ENCODE measurements at places on chromosomes 4 and X.
A peak's percentile ranks its signal among the peaks of the same experiment; 100 is the strongest.

GRCh38 chr4:7240306-7240705 is 48.0 kb downstream of the SORCS2 start:
- no peak for DNase-seq

- no peak for DNase-seq
These were observed 99.9 kb downstream of the AREG start for GRCh38 chr4:74544655-74545361.

- no peak for DNase-seq
These were observed 30.8 kb downstream of the FRMPD3 start for GRCh38 chrX:107480272-107480671.

GRCh38 chr4:88623097-88623496 is 30.8 kb downstream of the HERC3 start:
- no peak for DNase-seq

GRCh38 chrX:104165894-104166734 is at the start of gene FAM199X:
Gene FAM199X, plus strand, starts transcription at chrX:104166453. Its CDS starts 333 bp downstream, at chrX:104166786.
- peak; percentile 95 for DNase-seq

DNA sequence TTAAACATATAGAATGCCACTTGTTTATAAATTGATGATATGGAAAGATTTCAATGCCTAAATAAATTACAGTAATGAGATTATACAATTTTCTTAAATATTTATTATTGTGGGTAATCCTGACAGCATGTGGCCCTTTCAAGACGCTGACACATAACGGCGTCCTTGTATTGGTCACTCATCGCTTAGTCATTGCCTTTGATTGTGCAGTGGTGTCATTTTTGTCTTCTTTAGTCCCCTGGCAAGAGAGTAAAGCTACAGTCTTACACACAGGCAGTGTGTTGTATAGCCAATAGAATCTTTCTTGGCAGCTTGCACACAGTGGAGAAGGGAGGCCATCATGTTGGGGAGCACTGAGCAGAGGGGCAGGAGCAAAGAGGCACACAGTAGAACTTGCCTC is 361.8 kb upstream of the GALNT7 start:
- no peak for DNase-seq

DNA sequence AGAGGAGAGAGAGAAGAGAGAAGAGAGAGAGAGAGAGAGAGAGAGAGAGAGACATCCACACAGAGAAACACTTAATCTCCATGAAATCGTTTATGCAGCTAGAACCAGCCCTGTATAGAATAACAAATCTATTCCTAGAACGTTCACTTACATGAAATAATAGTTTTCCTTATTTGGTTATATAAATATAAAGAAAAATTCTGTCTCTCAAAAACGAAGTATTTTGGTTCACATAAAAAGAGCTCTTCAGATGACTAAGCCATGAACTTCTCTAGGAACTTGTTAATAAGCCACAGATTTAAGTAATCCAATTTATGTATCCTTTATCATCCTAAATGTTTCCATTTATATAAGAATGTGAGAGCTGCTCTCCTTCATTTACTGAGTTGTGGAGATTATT is 1315.1 kb upstream of the PCDH7 start:
- no peak for DNase-seq

DNA sequence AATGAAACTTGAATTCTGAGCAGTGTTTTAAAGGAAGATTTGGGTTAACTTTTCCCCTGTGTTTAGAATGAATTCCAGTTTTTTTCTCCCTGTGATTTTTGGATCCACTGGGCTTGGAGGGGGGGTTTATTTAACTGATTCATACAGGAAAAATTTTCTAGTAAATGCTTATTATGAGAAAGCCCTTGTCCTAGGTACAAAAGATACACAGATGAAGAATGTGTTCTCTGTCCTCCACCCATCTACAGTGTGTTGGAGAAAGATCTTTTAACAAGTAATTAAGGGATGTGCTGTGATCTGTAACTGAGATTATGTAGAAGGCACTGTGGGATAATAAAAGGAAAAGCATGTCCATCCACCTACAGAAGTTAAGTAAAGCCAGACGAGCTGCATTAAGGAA is 103.9 kb downstream of the STIM2 start:
- DNase-seq: no peak

- no peak for DNase-seq
These were observed 47.0 kb upstream of the SCOC start for GRCh38 chr4:140326395-140326993.

- DNase-seq: no peak
These were observed 44.9 kb downstream of the ANAPC4 start for GRCh38 chr4:25421816-25422525.

All from chondrocyte (in vitro differentiated cells).